ENCODE measurements at places on chromosomes 4 and X. TPM values are rescaled to one million over a fixed set of nuclear protein-coding genes. Genes with fewer than 3 reads are reported as not detected.

DDX53 gene
- total RNA-seq = not detected

TNMD gene
- total RNA-seq = not detected

FAT1 gene
- 16.0 TPM for total RNA-seq

GALNT7 gene
- 53.8 TPM for total RNA-seq

ADRA2C gene
- total RNA-seq = not detected

CLNK gene
- not detected for total RNA-seq

LGI2 gene
- not detected for total RNA-seq

CRMP1 gene
- total RNA-seq = 0.37 TPM

HTN3 gene
- not detected for total RNA-seq

HS3ST1 gene
- 0.17 TPM for total RNA-seq

FAM47C gene
- total RNA-seq = not detected

AP1S2 gene
- total RNA-seq = 158 TPM

NUDT10 gene
- 0.09 TPM for total RNA-seq

MAGIX gene
- 0.84 TPM for total RNA-seq

NHSL2 gene
- total RNA-seq = 28.6 TPM

SPACA5 gene
- total RNA-seq = not detected

CPZ gene
- total RNA-seq = not detected

AFF2 gene
- not detected for total RNA-seq

Data from dermis blood vessel endothelial cell (primary cell).